Omental fat pad (tissue), 4 donors: ENCODE measurements at places on chromosomes 11 and 22. TPM values are rescaled to one million over a fixed set of nuclear protein-coding genes. Genes with fewer than 3 reads are reported as not detected.

The PLCB3 gene
- total RNA-seq: 26.5 TPM

The KRTAP5-8 gene
- total RNA-seq: not detected

The C1QTNF4 gene
- 0.88 TPM for total RNA-seq

The USP2 gene
- total RNA-seq: 18.7 TPM

The NXPE1 gene
- total RNA-seq: not detected

The CRYBA4 gene
- total RNA-seq: not detected

The AQP11 gene
- total RNA-seq: 1.0 TPM

The PTGDR2 gene
- total RNA-seq: 1.1 TPM

The CLMP gene
- 142 TPM for total RNA-seq

- no peak for DNase-seq
Measured at GRCh38 chr11:60872961-60873524, 5.7 kb downstream of the ZP1 start.

DNA sequence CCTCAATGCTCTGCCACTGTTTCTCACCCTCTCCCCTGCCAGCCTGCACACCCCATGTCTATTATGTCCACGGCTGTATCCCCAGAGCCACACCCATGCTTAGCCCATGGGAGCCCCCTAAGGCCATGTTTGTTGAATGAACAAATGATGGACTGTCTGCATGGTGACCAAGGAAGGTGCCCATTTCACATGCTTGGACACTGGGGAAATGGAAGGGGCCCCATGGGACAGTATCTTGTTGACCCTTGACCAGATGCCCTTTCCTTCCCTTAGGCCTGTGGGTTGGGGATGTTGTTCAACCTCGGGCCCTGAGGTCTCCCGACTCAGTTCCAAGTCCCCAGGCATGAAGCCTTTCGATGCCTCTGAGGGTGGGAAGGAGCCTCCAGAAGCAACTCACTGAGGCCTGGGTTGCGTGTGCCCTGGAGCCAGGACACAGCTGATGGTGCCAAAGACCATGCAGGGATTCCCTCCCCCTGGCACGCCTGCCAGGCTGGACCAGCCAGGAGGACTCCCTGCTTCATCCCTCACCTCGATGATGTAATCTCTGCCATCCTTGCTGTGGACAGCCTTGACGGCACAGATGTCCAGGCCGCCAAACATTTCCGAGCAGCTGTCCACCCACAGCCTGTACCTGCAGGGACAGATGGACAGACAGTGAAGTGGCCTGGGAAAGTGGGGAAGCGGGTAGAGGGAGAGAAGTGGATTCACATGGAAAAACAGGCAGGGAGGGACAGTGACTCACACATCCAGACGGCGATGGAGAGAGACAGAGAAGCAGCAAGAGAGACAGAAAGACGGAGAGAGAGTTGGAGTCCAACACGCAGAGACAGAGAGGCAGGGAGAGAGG is 58.9 kb downstream of the FBXO7 start:
- DNase-seq: no peak

- DNase-seq: no peak
Measured at GRCh38 chr11:91295591-91295990, 929.0 kb upstream of the FAT3 start.

- DNase-seq: no peak
Measured at GRCh38 chr22:43501878-43502277, 90.1 kb downstream of the MPPED1 start.

DNA sequence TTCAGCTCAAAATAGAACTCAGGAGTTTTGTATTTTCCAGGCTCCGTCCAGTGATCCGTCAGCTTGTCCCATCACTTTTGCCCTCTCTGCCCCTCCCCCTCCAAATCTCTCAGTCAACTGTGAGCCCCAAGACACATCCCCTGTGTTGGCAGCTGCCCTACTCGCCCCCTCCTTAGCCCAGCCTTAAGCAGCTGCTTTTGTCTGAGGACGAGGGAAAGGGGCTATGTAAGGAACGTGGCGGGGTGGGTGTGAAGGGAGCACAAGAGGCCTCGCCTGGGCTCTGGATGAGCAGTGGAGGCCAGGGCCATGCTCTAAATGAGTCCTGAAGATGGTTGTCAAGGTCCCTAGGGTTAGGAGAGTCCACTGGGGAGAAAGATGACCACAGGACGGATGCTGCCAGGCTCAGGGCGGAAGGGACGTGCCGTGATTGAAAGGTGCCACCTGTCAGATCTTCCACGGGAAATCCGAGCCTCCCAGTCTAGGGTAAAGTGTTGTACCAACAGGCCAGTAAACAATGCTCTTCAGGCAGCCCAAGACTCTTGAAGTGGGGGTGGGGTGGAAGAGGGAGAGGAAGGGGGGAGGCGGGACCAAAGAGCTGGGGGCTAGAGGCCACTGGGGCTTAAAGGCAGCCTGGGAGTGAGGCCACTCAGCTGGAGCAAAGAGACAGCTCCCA is at the start of gene SMTNL1:
SMTNL1 (plus strand) TSS at position 649 of the 673 bp plus-strand sequence. CDS start 5,048 bp downstream, outside the sequence.
- DNase-seq: no peak

DNA sequence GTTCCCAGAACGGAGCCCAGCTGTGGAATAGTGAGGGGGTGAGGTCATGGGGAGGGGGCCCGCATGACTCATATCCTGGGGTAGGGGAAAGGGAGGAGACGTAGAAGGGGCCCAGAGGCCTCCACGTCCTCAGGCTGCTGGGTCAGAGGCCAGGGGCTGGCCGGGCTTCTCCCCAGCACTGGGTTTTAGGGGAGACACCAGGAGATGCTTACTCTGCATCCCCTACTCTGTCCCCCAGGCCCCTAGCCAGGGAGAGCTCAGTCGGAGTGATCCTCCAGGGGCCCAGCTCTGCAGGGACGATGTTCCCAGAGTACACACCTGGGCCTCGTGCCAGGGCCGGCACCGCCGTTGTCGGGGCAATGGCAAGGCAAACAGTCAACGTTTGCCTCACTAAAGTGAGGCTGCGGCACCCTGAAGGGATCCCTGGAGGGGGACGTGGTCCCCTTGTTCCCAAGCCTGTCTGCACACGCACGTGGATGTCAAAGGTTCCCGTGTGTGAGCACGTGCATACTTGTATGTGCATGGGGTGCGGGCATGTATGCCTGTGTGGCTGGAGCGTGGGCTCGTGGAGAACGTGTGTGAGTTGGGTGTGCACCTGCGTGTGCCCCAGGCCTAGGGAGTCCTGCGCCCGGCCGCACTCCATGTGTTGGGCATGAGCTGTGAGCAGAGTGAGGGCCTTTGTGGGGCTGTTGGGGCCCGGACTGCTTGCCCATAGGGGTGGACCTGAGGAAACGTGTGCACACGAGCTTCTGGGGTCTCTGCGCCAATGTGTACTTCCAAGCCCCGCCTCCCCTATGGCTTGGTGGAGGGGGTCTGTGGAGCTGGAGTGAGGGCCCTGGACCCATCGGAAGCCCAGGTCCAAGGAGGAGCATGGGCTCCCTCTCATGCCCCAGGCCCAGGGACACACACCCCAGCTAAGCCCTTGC is 14.2 kb downstream of the PRR33 start:
- no peak for DNase-seq

DNA sequence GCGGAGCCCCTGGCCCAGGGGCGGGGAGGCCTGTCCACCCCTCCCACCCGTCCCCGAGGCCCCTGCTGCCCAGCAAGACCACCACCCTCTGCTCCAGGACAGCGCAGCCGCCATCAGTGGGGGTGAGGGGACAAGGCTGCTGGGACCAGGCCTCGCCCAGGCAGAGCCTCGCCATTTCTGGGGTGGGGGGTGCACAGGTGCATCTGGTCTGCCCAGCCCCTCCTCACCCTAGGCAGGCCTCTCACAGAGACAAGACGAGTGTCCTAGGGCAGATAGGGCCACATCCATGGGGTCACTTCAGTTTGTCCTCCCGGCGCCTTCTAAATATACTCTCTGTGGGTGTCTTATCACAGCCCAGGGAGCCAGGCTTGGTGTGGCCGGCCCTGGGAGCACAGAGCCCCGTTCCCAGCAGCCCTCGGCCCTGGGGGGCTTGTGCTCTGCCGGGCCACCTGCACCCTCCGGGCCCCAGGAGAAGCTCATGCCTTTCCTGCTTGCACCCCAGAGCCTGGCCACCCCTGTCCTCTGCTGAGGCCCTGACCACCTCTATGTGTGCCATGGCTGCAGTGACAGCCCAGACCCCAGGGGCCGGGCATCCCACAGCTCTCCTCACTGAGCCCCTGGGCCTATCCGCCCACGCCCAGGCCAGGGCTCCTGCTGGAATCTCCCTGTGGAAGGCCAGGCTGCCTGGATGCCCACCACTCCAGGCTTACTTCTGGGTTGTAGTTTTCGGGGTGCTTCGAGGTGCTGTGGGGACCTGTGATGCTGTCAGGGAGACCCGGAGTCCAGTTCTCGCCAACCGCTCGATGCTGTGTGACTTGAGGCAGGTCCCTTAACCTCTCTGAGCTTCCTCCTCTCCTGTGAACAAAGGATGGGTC is 70.8 kb downstream of the KCNQ1 start:
- no peak for DNase-seq

GRCh38 chr11:133011604-133012003 is 520.7 kb downstream of the OPCML start:
- DNase-seq: no peak

GRCh38 chr22:32706149-32706548 is 95.4 kb upstream of the TIMP3 start:
- no peak for DNase-seq

- DNase-seq: no peak
Measured at GRCh38 chr11:117837070-117837776, 12.7 kb upstream of the FXYD2 start.

DNA sequence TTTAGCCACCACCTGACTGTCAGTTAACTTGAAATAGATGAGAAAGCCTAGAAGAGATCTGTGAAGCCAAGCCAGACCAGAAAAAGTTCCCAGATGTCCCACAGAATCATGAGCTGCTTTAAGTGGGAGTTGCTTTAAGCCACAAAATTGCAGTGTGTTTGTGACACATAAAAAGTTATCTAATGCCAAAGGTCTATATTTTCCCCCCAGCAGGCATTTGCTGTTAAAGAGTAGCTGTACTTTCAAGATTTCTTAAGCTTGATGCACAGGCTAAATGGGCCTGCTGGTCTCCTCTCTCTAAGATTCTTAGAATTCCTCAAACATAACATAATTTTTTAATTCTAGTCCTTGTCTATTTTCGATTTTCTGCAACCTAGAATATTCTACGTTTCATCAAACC is 825.7 kb downstream of the FAM181B start:
- DNase-seq: no peak

- no peak for DNase-seq
Measured at GRCh38 chr11:94558932-94559331, 8.2 kb upstream of the PIWIL4 start.

DNA sequence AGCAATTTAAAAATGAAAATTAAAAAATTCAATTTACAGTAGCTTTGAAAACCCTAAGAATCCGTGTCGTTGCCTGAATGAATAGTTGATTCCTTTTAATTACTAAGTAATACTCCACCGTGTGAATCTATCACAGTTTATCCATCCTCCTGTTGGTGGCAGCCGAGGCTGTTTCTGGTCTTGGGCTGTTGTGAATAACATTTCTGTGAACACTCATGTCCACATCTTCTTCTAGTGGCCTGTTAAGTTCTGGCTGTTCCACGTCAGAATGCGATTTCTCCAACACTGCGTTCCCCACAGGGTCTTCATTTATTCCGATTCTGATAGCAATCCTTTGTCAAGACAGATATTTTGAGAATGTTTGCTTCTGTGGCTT is 223.0 kb downstream of the TBC1D22A start:
- DNase-seq: no peak

GRCh38 chr11:103079833-103080232 is 12.1 kb downstream of the DCUN1D5 start:
- DNase-seq: no peak

- DNase-seq: no peak
Measured at GRCh38 chr22:27556371-27556770, 245.2 kb downstream of the MN1 start.

DNA sequence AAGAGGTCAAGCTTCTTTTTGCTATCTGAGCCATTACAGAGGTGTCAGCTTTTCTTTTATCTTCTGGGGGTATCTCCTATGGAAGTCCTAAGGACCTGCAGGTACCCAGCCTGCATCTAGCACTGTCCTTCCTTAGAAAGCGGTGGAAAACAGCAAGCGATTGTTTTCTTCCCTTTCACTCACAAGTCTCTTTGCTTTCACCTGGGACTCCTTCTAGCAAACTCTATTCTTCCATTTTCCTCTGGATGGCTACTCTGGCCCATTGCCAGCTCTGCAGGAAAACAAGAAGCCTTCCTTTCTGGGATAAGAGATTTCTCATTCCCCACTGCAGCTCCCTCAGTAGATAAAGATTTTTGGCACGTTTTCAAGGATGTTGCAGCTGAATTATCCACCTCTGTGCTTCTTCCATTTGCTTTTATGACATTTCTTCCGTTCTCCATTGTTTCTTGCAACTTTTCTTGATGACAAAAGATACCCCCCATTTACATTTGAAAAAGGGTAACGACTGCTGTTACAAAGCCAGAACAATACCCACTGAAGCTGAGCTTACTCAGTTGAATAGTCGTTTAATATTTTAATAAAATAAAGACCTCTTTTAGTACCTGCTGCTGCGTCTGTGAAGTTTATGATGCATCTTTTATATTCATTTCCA is 40.2 kb upstream of the BDNF start:
- no peak for DNase-seq

DNA sequence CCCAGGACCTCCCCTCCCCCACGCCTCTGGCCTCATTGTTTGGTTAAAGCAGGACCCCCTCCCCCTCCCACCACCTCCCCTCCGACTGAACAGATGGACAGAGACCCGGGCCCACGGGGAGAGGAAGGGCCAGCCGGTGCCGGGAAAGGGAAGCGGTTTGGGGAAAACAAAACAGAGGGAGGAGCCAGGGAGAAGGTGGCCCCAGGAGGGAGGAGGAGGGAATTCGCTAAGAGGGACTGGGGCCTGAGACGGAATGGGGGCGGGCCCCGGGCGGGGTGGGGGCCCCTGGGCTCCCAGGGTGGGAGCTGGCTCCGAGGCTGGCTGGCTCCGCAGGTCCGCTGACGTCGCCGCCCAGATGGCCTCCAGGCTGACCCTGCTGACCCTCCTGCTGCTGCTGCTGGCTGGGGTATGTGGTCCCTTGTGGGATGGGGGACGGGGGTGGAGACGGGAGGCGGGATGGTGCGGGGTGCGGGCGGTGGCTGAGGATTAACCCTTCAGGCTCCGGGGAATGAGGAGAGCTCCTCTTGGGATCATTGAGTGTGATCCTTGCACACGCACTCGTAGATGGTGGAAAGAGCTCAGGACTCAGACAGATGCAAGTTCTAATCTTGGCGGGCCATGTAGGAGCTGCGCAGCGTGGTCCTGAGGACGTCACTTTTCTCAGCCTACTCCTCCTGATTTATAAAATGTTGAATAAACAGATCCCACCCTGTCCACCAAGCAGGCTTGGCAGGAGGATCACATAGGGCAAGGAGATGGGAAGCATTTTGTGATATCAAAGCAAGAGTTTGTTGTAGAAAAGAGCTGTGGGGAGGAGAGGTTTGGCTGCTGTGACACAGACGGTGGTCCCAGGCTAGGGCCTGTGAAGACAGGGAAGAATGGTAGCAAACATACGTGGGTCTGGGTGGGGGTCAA is 688 bp downstream of the SERPING1 start:
- peak; percentile 42 for DNase-seq
